ENCODE measurements at places on chromosomes 11 and 22.
A peak's percentile ranks its signal among the peaks of the same experiment; 100 is the strongest.

DNA sequence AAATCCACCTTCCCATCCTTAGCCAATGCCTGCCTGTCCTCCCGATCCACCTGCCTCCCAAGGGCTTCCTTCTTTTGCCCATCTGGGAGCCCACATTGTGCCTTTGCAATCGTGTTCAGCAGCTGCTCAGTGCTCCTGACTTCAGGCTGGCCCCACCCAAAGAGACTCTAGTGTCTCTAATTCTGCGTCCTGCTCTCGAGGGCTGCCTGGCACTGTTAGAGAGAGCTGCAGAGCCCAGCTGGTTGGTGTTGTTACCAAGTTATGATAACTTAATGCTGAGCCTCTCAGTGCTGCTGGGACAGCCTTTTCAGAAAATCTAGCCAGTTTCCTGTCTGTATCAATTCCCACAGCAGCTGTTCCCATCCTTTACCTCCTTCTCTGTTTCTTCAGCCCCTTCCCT lies 69.1 kb downstream of the MICAL2 start:
- DNase-seq = no peak

DNA sequence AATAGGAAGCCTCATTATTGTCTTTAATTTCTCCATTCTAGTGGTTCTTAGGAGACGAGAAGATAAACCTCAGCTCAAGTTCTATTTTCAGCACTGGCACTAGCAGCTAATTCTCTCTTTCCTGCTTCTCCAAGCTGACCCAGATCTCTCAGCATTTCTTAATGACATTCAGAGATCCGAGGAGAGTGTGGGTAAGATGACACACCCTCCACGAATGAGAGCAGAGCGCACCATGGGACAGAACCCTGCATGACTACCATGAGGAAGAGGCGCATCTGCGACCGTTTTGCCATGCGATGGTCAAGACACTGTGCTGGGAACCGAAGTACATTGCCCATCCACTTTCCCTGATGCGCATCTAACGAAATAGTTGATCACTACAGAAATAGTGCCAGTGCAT lies 241.8 kb downstream of the LARGE1 start:
- no peak for DNase-seq

DNA sequence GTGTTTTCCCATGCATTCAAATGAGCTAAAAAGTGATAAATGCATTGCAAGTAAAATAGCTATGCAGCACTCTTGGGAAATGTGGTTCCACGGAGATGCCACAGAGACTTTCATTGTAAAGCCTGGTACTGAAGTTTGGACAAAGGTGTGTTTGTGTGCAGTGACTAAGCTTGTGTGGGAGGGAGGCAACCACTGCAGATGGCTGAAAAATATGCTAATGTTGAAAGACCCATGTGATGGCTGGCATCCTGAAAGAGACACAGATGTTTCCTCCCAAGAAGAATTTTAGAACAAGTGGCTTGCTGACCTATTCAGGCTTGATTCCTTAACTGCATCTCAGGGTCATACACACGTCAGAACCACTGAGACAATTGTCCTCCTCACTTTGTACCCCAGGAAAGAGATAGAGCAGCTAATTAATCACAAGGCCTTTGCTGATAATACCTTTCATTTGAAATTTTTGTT lies 73.8 kb downstream of the FAM76B start:
- DNase-seq = peak; percentile 53

GRCh38 chr11:32068134-32068870 lies 22.6 kb upstream of the RCN1 start:
- no peak for DNase-seq

GRCh38 chr11:93727985-93728791 lies 13.1 kb downstream of the TAF1D start:
- no peak for DNase-seq

GRCh38 chr11:107501713-107502112 lies 44.1 kb upstream of the CWF19L2 start:
- DNase-seq = no peak

DNA sequence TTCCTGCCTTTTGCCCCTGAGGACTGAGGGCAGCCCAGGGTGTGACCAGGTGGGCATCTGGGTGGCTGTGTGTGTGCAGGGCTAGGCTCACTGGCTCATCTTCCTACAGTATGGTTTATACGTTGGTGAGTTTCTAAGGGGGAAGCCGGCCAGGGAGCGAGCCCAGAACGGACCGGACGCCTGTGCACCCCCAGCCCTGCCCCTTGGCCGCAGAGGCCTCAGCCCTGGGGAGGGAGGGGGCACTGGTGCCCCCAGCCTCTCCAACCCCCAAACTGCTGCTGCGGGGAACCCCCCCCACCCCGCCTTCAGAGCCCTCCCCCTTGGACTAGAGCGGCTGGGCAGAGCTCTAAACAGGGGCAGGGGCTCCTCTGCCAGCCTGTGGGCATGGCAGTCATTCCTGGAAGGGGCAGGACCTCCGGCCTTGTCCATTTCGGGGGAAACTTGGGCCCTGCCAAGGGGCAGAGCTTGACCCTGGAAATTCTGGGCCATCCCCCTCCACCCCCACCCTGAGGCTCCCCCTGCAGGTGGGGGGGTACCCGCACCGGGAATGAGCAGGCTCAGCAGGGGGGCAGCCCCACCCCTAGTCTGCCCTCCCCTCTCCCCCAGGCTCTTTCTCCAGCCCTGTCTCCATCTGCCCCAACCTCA lies 5.4 kb downstream of the YIF1A start:
- no peak for DNase-seq

- no peak for DNase-seq
These were observed 9.4 kb upstream of the IGF2 start for GRCh38 chr11:2148595-2148994.

GRCh38 chr11:132914600-132914999 lies 617.7 kb downstream of the OPCML start:
- DNase-seq = no peak

DNA sequence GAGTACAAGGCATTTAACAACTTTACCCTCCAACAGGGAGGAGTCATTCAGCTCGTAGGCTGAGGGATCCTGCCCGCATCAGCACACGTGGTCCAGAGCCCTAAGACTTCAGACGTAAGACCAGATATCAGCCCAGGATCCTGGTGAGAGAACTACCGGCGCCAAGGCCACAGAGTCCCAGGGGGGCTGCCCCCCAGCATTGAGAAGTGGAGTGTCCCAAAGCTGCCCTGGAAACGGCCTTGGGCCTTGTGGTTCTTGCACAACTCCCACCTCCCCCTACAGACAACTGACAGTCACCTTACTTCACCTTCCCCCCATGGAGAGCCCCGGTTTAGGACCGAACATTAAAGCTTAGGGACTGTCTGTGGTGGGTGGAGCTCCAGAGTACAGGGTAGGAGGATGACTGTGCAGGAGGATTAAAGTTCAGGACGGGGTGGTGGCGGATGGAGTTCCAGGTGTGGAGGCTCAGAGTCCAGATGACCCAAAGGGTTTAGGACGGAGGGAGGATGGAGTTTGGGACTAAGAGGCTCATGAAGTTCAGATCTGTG lies 1.0 kb downstream of the C11orf91 start:
- no peak for DNase-seq

- DNase-seq = no peak
These were observed 105.0 kb downstream of the TRPC6 start for GRCh38 chr11:101478587-101479369.

DNA sequence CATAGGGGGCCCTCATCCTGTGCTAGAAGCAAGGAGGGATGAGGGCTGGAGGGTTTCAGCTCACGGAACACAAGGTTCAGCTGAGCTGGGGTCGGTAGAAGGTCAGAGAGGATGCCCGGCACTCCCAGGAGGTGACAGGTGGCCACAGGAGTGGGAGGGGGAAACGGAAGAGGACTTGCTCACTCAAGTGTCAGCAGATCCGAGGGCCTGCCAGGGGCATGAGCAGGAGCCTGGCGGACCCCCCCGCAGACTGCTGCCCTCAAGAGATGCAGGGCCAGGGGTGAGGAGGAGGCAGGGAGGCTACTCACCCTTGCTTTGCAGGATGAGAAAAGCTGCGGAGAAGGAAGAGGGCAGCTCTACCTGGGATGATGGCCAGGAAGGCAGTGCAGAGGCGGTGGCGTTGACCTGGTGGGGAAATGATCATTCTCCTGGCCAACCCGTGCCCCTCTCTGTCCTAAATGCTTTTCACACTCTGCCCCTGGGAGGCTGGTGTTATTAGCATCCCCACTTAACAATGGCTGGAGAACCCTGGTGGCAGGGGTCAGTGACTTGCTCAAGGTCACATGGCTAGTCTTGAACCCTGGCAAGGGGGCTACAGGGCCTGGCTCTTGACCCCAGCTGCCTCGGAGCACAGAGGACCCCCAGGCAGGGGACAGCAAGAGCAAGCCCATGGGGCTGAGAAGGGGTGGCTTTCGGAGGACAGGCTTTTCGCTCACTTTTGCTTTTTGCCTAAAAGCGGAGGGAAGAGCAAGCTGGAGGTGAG lies 30.1 kb upstream of the CSNK1E start:
- no peak for DNase-seq

DNA sequence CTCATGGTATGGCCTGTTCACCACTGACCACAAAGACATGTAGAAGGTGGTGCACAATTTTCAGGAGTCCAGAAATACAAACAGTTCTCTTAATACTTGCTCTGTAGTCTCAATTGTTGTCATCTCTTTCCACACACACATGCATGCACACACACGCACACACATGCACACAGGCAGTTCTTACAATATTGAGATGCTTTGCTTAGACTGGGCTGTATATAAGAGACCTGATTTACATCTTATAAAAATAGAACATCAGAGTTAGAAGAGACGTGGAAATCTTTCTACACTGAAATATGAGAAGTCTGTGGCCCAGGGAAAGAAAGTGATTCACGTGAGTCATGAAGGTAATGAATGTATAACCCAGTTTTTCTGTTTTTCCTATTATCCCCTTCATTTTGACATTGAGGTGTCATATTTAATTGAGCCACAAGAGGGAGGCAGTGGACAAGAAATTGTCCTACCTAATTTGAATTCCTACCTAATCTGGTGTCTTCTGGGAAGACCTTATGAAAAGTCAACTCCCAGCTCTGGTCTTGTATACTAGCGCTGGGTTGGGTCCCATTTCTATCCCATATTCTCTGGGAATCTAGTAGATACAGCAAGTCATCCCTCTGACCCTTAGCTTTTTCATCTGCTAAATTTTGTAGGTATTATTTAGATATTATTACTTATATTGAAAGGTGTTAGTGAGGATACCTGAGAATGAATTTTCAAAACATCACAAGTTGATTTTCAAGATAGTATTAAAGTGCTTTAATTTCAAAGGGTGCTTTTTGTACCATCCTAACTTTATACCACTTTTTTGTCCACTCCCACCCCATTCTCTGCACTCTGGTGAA lies 14.9 kb upstream of the MS4A4A start:
- DNase-seq = no peak

DNA sequence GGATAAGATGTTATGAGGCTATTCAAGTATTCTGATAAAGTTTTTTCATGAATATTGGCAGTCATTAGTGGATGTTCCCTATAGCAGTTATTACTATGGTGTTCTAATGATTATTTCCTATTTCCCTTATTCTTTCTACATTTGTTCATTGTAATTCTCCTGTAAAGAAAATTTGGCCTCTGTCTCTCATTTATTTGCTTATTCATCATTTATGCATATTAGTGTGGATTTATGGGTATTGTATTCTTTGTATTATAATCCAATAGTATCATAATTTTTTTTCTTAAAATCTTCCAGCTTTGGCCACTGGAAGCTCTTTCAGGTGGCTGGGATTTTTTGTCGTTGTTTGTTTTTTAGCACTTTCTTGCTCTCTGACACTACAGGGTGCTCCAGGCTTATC lies 47.3 kb downstream of the JAM3 start:
- no peak for DNase-seq

DNA sequence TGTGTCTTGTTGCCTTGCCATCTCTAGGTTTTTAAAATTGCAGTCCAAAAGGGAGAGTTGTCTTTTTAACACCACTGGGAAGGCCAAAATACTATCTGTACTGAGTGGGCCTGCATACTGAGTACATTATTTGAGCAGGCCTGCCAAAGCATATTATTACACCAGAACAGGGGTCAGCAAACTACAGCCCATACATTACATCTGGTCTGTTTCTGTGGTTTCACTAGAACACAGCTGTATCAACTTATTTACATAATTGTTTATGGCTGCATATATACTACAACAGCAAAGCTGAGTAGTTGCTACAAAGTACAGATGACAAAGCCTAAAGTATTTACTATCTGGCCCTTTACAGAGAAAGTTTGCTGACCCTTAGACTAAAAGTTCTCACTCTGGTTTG lies 74.0 kb downstream of the USP35 start:
- no peak for DNase-seq

GRCh38 chr11:67119585-67120391 lies 725 bp downstream of the KDM2A start:
- DNase-seq = no peak

DNA sequence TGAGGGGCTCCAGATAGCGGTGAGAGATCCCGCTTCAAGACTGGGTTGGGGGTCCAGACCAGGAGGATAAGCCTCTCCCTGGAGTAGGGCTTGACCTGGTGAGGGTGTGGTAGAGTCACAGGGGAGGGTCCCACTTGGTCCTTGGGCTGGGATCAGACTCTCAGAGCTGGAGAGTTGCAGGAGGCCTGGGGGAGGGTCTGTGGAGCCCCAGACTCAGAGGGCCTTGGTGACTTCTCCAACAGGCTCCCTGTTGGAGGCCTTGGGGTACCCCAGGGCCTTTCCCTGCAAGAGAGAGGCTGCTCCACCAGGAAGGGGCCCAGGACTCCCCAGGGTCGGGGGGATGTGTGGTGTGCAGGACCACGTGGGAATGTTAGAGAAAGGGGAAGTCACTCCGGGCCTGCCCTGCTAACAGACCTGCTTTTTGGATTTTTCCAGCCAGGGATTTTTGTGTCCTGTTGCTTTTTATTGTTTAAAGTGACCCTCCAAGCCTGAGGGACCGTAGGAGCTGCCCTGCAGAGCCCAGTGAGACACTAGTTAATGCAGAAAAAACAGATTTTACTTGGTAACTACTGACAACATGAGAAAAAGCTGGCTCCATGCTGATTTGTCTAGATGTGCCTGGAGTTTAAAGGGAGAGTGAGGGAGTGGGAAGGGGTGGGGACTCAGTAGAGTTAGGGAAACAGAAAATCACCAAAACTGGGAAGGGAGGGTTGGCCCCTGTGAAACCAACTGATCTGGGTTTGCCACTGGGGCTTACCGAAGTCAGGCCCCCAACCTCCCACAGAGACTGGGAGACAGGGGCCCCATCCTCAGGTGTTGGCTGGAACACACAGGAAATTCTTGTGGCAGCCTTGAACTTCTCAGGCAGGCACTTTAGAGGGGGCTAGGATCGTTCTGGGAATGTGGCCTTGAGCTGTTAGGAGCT lies 801 bp upstream of the TXNRD2 start:
- no peak for DNase-seq

DNA sequence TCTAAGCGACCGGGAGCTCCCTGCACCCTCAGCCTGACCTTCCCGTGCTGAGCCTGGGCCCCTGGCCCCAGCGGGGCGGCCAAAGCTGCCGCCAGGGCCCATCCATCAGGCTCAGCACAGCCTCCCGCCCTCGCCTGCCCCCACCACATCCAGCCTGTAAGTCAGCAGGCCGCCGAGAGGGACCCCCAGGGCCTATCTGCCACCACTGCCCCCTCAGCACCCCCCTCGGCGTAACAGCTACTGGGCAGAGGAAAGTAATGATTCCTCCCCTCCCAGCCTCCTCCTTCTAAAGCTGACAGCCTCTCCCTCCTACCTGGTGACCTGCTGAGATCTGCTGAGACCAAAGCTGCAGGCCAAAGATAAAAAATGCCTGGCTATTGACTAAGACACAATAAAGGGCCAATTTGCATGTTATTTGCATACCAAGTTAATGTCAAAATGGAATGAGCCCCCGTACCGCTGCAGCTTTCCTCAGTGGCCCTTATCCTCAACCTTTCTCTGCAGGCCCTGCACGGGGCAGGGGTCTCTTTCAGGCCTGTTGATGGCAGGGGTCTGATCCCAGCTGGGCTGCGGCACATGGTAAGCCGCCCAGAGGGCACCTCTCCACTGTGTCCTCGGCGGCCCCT lies 51.6 kb downstream of the RPUSD4 start:
- no peak for DNase-seq
